ENCODE measurements at places on chromosomes 1 and 21. TPM values are rescaled to one million over a fixed set of nuclear protein-coding genes. Genes with fewer than 3 reads are reported as not detected.

- DNase-seq = no peak
These were observed 74.3 kb downstream of the KIF26B start for GRCh38 chr1:245229051-245229450.

DNA sequence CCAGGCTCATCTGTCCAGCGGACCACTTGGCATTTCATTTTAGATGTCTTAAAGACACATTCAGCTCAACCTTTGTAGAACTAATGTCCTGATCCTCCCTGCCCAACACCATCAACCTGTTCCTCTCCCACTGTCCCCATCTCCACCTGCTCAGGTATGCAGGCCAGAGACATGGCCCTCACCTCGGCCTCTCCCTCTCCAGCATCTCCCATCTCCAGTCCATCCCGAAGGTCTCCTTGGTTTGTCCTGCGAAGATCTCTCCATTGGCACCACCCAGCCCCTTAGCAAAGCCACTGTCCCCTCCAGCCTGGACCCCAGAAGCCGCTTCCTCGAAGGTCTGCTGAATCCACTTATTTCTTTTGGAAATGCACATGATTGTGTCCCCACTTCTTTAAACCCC lies 20.9 kb upstream of the KCNC4 start:
- no peak for DNase-seq

DNA sequence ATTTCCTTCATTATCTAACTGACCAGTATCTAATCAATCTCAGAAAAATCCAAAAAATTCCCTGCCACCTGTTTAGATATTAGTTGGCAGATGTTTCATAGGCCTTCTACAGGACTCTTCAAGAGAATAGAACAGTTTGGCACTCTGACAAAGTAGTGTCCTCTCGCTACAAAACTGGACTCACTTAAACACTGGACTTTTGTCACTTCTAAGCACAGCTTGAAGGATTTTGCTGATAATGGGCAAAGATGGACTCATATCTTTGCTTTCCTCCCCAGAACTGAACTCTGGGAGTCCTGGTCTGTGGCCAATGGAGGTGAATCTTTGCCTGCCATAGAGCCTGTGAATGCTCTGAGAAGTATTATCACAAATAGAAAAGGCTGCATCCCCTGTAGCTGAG lies 58.2 kb upstream of the ZNF326 start:
- DNase-seq = no peak

DNA sequence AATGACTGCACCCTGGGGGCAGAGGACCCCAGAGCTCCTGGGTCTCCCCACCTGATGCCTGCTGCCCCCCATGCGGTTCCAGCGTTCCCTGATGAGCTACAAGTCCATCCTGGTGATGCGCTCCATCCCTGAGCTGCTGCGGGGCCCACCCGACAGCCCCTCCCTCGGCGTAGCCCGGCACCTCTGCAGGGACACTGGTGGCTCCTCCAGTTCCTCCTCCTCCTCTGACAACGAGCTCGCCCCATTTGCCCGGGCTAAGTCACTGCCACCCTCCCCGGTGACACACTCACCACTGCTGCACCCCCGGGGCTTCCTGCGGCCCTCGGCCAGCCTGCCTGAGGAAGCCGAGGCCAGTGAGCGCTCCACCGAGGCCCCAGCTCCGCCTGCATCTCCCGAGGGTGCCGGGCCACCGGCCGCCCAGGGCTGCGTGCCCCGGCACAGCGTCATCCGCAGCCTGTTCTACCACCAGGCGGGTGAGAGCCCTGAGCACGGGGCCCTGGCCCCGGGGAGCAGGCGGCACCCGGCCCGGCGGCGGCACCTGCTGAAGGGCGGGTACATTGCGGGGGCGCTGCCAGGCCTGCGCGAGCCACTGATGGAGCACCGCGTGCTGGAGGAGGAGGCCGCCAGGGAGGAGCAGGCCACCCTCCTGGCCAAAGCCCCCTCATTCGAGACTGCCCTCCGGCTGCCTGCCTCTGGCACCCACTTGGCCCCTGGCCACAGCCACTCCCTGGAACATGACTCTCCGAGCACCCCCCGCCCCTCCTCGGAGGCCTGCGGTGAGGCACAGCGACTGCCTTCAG lies 35.5 kb downstream of the TRIM11 start:
- peak; percentile 86 for DNase-seq

GRCh38 chr1:27402349-27402754 lies 9.9 kb downstream of the GPR3 start:
- DNase-seq = peak; percentile 83

DNA sequence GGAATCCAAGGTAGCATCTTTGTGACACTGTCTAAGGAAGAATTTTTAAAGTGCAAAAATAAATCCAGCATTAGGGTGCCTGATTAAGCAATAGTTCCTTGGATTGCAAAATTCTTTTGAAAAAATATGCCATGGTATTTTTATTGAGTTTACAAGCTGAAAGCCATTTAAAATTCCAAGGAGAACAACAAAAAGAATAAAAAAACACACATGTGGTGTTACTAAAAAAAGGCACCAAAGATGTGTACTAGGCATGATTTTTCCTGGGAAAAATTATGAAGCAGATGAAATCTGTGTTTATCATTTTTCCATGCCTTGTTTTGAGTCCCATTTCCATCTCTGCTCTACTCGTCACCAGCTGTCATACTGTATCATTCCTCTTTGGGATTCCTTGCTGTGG lies 157.0 kb upstream of the ZNHIT6 start:
- DNase-seq = no peak

GRCh38 chr1:39992234-39992633 lies 37.3 kb downstream of the MFSD2A start:
- DNase-seq = no peak

FMOD gene
- total RNA-seq = 7.7 TPM

UQCRHL gene
- total RNA-seq = 6.2 TPM

GRCh38 chr1:22597301-22597965 lies 34.1 kb downstream of the EPHA8 start:
- no peak for DNase-seq

DNA sequence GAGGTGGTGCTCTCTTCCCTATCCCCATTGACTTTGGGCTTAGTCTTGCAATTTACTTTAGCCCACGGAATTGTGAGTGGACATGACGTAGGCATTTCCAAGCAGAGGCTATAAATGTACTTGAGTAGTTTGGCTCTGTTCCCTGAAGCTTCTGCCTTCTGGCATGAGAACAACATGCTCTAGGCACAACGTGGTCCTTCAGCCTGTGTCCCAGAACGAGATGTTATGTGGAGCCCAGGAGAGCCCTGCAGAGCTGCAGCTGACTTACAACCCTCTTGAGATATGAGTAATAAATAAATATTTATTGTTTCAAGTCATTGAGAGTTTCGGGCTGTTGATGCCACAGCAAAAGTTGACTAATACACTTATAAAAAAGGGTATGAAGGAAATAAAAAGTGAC lies 105.2 kb upstream of the HMGB4 start:
- DNase-seq = no peak

LORICRIN gene
- total RNA-seq = not detected

RPE65 gene
- total RNA-seq = not detected

UBQLN4 gene
- total RNA-seq = 33.5 TPM

DNA sequence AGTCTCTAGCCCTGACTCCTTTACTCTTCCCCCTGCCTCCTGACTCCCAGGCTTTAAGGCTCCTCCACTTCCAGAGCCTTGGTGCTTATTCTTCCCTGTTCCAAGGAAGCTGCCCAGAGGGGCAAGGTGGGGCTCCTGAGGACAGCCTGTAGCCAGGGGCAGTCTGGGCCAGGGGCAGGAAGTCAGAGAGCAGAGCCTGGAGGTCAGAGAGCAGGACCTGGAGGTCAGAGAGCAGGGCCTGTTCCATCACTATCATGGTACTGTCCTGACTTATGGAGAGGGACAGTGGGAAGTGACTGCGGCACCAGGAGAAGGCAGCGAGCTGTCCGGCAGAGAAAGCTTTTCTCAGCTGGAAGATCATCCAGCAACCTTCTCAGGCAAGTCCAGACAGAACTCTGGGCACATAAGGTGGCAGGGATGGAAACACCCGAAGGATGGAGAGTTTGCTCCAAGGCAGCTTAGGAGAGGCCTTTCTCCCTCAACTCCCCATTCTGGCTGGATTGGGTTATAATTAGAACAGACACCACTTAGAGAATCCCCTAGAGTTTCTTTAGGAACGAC lies 25.0 kb downstream of the PLXNA2 start:
- no peak for DNase-seq

ITLN2 gene
- not detected for total RNA-seq
